Large intestine (tissue), 12 donors: ENCODE measurements at places on chromosomes 4 and X. TPM values are rescaled to one million over a fixed set of nuclear protein-coding genes. Genes with fewer than 3 reads are reported as not detected.

DNA sequence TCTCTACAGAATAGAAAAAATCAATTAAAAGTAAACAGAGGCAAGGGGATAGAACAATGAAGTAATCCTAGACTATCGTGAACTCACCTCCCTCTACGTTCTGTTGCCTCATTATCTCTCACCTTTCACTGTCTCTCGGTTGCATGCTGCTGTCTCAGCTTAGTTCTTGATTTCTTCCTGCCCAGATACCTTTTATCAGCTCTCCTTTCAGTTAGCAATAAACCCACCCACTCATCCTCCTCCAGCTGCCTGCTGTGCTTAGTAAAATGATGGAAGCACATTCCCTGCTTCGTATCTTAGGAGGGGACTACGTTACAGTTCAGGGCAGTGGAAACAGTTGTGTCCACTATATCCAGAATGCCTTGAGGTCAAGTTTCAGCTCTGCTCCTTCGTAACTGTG lies 1709.5 kb upstream of the AGA start:
- no peak for DNase-seq

- DNase-seq, result no peak
These were observed 728.6 kb downstream of the TRIML1 start for GRCh38 chr4:188867796-188868195.

DNA sequence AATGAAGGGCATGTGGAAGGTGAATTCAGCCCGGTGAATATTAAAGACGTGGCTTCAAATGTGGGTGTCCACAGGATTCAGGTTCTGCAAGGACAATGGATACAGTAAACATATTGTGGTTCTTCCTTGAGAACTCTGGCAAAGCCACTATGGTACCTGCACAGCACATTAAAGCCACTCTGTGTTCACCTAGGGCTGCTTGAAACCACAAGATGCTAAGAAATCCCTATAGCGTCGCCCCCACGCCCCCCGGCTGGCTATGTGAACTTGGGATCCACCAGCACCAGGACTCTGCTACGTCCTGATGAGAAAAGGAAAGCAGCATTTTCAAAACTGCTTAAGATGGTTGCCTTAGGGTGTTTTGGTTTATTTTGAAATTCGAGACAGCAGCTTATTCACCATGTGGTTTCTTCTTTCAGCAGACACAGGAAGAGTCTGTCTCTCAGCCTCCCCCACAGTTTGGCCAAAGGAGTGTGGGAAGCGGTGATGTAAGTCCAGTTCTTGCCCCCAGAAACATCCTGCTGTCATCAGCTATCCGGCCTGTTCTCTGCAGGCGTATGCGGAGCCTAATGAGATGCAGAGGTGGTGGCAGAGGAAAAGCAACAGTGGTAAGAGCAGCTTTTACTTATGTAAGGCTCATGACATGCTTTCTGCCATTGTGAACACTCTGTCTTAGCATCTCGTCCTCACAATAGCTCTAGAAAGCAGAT lies 111.5 kb downstream of the AFAP1 start:
- DNase-seq, result peak; percentile 64

GRCh38 chr4:5504486-5504885 lies 203.9 kb downstream of the EVC2 start:
- no peak for DNase-seq

DNA sequence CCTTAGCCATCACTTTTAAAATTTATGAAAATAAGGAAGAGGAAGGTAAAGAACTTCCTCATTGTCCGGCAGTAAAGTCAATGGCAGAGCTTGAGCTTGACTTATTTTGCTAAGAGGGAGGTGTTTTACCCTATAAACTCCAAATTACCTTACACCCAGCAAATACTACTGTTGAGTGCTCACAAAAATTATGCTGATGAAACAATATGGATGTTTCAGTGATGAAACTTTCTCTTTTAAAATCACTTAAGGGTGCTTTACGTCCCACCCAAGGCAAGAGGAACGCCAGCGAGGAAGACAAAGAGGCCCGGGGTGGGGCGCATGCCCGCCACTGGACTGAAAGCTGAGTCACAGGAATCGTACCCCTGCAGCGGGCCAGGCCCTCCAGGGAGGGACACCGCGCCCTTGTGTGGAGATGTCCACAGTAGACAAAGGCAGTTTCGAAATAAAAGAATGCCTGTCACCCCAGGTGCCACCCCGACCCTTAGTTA lies 560 bp upstream of the TMSB4X start:
- DNase-seq, result peak; percentile 69

GRCh38 chr4:188195389-188195985 lies 56.2 kb downstream of the TRIML1 start:
- no peak for DNase-seq

DNA sequence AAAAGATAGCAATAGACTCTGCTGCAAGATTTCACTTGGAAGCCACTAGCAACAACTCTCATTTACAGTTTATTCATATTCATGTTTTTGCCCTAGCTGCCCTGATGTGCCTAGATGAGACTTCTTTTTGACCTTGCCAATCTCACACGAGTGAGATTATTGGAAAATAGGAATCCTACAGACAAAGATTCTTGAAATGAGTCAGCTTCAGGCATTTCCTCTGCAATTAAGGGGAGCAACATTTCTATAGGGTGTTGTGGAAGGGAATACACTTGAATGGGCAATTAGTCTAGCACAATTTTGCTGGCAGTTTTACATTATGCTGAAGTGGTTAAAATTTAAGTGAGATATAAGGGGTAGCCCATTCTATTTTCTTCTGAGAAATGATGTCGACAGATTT lies 217.0 kb upstream of the FAT4 start:
- DNase-seq, result no peak

Gene UTP14A
- 20.3 TPM for polyA plus RNA-seq
